ENCODE measurements at places on chromosomes 3 and 15.

DNA sequence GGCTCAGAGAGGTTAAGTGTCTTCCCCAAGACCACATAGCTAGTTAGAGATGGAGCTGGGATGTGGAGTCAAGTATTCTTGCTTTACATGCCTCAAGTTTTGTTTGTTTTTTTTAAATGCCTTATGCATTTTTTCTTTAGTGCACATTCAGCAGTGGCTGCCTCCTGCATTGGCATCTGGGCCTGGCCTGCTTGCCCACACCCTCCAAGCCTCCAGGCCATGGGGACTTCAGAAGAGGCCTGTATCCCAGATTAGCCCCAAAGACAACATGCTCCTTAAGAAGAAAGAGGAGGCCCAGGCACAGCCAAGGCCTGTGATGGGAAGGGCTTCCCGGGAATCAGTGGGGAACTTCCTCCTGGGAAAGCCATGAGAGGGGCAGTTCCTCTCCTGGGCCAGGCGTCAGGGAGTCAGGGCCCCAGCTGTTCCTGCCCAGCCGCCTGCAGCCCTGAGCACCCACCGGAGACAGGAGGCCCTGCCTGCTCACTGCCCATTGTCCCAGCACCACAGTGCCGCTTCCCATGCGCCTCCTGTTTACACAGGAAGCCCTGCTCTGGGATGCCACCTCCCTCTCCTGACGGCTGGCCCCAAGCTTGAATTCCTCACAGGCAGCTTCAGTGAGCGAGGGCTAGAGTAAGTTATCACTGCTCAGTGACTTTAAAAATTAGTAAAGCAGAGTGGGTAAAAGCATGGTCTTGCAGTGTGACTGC, 16.0 kb downstream of the FOXL2NB start:
- DNase-seq = no peak

GRCh38 chr3:141332416-141332815, 35.9 kb upstream of the ZBTB38 start:
- DNase-seq = no peak

- DNase-seq = no peak
Measured at GRCh38 chr15:85178308-85178707, 196.7 kb downstream of the PDE8A start.

- no peak for DNase-seq
Measured at GRCh38 chr3:69441040-69441439, 55.2 kb upstream of the FRMD4B start.

- no peak for DNase-seq
Measured at GRCh38 chr15:45670091-45670490, 35.3 kb downstream of the SQOR start.

DNA sequence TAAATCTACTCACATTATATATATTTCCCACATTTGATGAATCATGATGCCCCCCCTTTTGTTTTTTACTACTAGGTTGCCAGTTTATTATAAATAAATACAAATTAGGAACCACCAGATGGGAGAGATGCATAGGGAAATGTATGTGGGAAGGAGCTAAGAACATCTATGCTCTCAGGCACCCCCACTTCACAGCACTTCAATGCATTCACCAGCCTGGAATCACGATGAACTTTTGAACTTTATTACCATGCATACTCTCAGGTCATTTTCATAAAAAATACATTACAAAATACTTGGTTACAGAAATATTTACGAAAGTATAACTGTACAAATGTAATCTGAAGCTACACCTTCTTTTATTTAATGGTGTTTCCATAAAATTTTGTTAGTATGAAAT, 988.0 kb upstream of the EPHA6 start:
- DNase-seq = no peak

- no peak for DNase-seq
Measured at GRCh38 chr3:58009026-58009748, 965 bp downstream of the FLNB start.
